ENCODE measurements at places on chromosomes 6 and 20.

- DNase-seq: no peak
Observed at GRCh38 chr20:39036851-39037250, 74.7 kb downstream of the DHX35 start.

DNA sequence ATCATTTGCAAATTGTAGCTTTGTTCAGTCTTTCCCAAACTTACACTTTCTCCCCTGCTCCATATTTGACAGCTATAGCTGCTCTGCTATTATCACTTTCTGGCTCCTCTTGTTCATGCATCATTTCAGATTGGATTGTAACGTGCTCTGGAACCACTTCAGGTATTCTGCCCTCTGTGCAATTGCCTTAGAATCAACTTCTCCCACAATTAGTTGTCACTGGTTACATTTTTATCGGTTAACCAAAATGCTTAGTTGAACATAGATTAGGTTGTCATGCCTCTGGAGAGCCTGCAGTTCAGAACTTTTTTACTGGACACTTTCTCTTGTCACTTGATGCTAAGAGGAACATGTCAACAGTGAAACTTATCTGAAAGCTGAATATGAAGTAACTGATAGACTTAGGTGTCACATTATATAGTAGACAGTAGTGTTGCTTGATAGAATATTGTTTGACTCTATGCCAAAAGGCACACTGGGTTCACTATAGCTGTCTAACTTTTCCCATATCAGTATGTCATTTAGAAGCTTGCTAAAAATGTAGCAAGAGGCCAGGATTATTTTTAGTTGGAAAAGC is 127.7 kb upstream of the PTPRK start:
- no peak for DNase-seq

- DNase-seq: no peak
Observed at GRCh38 chr6:56775498-56776166, 132.9 kb upstream of the DST start.

DNA sequence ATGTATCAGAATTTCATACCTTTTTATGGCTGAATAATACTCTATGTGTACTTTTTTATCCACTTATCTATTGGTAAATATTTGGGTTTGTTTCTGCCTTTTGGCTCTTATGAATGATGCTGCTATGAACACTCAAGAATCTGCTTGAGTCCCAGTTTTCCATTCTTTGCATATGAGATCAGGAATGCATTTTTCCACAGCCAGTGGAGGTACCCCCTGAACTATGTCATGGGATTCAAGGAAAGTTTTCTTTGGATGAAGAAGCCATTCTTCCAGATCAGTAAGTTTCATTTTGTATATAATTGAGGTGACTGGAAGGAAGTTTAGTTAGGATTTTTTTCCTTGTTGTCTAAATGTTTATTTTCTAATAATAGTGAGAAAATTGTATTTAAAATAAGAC is 40.9 kb downstream of the NKX2-4 start:
- no peak for DNase-seq

GRCh38 chr20:57856658-57857057 is 146.8 kb upstream of the PMEPA1 start:
- no peak for DNase-seq

DNA sequence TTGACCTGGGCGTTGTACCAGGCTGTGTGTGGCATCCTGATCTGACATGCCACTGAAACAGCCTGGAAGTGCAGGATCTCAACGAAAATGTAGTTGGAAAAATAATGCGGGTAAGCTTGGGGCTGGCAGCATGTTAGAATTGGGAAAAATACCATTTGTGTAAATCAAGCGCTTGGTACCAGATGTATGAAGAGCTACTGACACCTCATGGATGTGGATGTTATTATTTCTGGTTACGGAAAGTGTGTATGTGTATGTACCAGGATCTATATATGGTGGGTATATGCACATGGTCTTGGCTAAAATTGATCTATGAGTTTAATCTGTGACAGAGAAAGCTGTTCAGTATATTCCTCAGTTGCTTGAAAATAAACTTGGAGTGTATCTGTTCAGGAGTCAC is 22.7 kb downstream of the HIVEP1 start:
- DNase-seq: no peak

DNA sequence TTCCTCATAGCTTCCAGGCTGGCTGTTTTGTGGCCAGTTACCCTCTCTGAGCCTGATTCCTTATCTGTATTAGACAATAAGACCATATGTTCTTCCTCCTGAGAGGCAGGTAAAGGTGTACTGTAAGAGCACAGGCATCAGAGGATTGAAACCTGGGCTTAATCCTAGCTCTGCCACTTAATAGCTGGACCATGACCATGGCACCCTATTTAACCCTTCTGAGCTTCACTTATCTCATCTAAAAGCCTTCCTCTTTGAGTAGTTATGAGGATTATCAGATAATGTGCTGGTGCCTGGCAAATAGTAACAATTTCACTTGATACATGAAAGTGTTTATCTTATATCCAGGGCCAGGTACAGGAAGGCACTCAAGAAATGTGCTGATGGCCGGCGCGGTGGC is 34.9 kb downstream of the BCL2L1 start:
- no peak for DNase-seq

DNA sequence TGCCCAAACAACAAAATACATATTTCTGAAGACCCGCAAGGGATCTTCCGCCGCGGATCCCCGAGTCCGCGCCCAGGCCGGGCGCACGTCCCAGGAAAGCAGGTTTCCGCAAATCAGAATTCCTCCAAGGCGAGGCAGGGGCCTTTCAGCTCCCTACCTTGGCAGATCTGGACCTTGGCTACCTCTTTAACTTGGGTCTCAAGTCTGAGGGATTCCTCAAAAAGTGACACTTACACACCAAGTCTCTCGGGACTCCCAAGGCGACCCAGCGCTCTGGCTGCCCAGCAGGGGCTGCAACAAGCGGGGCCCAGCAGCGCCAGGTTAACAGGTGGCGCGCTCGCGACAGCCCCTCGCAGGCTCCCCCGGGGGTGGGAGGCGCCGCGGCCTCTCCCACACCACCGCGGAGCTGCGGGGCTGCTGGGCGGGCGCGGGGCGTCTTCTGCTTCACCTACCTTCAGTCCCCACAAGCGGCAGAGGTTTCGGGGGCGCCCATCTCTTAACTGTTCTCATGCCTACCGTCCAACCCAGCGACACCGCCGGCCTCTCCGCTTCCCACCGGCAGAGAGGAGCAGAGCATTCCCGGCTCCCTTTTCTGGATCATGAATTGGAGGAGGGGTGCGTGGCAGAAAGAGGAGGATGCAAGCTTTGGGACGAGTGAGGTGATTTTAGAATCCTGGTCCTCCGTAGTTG is 414 bp downstream of the SIM1 start:
- DNase-seq: no peak

GRCh38 chr20:17848249-17849048 is 120.1 kb downstream of the SNX5 start:
- no peak for DNase-seq

DNA sequence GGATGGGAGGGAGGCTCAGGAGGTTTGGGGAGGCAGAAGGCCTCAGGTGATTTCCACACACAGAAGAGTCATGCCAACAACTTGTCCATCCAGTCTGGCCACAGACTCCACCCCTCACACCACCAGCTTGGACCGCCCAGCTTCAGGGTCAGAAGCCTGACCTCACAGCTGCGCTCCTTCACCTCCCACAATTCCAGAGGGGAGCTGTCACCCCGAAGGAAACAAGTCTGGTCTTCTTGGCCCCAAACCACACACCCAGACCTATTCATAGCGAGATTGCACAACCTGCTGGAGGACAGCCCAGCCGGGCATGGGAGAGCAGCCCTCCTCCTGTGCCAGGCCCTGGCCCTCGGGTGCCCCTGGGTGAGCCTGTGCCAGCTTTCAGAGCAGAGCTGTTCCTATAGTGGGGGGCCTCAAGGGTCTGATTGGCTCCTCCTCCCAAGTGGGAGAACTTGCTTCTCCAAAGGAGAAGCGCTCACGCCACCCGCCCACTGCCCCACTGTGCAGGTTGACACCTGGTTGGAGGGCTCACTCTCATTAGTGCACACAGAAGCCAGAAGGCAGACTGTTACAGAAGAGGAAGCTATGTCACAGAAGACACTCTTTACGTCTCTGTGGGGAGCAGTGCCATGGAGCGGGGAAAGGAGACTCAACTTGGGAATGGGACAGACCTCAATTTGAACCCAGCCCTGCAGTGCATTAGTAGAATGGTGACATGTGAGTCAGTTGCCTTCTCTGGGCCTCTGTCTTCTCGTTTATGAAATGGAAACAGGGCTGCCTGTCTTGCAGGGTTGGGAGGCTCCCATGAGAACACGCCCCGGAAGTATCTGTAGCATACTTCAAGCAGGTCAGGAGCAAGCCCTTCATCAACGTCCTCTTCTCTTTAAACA is 128.8 kb downstream of the FOXO3 start:
- no peak for DNase-seq

DNA sequence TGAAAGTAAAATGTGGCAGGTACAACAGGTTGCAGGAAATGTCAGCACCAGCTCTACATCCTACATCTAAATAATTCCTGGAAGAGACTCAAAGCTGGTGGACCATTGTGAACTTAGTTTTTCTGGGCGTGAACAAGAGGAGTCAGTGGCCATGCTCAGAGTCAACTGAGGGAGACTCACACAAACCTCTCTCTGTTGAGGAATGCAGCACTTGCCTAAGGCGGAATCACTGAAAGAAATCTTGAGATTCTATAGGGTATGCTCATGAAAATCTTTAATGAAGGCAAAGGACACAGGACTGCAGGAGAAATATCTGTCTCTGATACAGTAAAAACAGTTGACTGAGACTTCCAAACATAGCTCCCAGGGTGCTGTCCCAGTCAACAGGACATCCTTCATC is 22.5 kb downstream of the SLC17A4 start:
- DNase-seq: no peak

GRCh38 chr6:127291495-127291894 is 24.8 kb downstream of the RNF146 start:
- DNase-seq: no peak

All from activated CD8-positive, alpha-beta memory T cell treated with anti-CD3 and anti-CD28 coated beads for 1 hour (primary cell).